ENCODE measurements at places on chromosomes 12 and 14. TPM values are rescaled to one million over a fixed set of nuclear protein-coding genes. Genes with fewer than 3 reads are reported as not detected.

Gene POLE2
- 12.5 TPM for total RNA-seq

Gene TPPP2
- total RNA-seq: not detected

Gene TCL1B
- not detected for total RNA-seq

Gene GPR84
- total RNA-seq: not detected

Gene PTHLH
- total RNA-seq: 0.33 TPM

Gene TTC6
- under 0.01 TPM for total RNA-seq

Gene TAMALIN
- total RNA-seq: 13.0 TPM

Gene KRT79
- not detected for total RNA-seq

Gene RPS29
- total RNA-seq: 1,245 TPM

Gene KRT72
- not detected for total RNA-seq

Gene TSPAN19
- 0.25 TPM for total RNA-seq
